GM13977 (cell line): ENCODE measurements at places on chromosomes 2 and 18.

DNA sequence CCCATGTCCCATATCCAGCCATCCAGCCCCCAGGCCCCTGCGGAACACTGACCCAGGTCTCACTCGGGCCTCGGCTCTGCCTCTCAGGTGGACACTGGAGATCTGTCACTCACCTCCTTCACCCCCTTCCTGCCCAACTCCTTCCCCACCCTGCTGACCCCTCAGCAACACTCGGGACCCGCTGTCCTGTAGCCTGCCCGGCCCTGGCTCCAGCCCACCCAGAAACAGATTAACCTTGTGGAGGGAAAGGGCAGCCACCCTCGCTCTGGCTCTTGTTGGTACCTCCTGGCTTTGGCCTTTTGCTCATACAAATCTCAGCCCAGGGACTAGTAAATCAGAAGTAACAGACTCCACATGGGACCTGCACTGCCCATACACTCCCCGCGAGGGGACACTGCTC lies 29.8 kb upstream of the PRLH start:
- DNase-seq, result no peak

GRCh38 chr18:11391661-11392060 lies 217.7 kb upstream of the SLC35G4 start:
- DNase-seq, result no peak

GRCh38 chr2:217691516-217691915 lies 311.3 kb downstream of the TNS1 start:
- no peak for DNase-seq

GRCh38 chr2:203347375-203347774 lies 19.2 kb downstream of the ABI2 start:
- no peak for DNase-seq

DNA sequence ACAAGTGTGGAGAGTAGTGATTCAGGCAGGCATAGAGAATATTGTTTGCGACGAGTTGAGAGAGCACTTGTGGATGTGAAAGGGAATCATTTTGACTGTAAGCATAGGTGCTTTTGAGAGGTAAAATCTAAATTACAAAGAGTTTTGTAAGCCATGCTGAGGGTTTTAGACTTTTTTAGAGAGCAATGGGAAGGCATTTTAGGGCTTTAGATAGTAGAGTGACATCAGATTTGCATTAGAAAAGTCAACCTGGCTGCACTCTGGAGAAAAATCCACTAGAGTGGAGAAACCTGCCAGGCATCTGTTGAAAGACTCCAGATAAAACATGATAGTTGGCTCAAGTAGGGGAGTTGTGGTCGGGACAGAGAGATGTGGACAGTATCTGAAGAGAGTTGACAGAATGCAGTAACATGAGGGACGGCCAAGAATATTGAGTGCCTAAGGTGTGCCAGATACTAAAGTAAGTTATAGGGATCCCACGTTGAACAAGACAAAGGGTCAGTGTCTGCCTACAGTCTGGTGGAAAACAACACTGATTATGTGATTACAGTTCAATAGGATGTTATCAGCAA lies 91.7 kb upstream of the MYO3B start:
- no peak for DNase-seq

- DNase-seq, result no peak
Measured at GRCh38 chr2:24452502-24452885, 38.6 kb upstream of the NCOA1 start.

DNA sequence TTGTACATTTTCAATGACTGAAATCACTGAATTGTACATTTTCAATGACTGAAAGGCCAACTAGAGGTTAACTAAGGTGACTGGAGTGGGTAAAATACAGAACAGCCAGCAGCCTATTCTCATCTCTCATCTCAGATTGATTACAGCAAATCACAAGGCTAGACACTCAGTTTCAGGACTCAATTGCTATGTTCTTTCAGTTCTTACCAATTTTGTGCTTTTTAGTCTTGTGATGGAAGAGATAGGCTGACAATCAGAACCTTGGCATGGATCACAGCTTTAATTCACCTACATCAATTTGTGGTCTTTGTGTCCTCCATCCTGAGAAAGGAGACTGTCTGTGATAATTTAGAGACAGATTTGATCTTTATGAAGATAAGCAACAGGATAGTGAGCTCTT lies 124.7 kb downstream of the GULP1 start:
- DNase-seq, result no peak

GRCh38 chr2:45908316-45909170 lies 257.1 kb downstream of the PRKCE start:
- DNase-seq, result no peak

DNA sequence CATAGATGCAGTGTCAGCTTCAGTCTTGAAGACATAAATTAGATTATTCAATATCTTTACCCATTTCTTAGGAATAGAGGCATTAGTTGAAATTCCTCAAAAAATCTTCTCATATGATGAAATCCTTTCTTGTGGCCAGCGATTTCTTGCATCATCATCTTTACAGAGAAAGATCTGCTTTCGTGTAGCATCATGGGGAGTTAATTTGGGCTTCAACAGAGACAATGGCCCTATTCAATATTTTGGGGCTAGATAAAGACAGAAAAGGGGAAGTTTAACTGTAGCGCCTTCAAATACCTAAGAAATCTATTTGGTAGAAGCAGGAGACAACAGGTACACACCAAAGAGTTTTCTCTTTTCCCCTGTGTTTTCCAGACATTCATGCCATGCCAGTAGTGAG lies 73.8 kb downstream of the TGFA start:
- DNase-seq, result no peak

- no peak for DNase-seq
Measured at GRCh38 chr18:79328887-79329286, 66.8 kb upstream of the NFATC1 start.

GRCh38 chr2:61582165-61582564 lies 44.0 kb upstream of the XPO1 start:
- DNase-seq, result no peak

DNA sequence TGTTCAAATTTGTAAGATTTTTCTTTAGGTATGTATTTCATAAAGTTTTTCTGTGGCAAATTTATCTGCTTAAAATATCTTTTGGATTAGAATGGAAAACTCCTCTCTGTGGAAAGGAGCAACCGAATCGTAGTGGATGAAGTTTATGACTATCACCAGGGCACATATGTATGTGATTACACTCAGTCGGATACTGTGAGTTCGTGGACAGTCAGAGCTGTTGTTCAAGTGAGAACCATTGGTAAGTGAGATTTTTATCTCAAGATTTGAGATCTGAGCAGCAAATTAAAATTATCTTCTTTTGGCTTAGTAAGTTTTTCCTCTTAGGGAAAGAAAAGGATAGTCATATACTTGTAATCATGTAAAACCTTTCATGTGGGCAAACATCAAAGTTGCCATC lies 14.2 kb downstream of the IL18RAP start:
- DNase-seq, result no peak

- DNase-seq, result no peak
Measured at GRCh38 chr2:173463846-173464245, 109.2 kb downstream of the CDCA7 start.

DNA sequence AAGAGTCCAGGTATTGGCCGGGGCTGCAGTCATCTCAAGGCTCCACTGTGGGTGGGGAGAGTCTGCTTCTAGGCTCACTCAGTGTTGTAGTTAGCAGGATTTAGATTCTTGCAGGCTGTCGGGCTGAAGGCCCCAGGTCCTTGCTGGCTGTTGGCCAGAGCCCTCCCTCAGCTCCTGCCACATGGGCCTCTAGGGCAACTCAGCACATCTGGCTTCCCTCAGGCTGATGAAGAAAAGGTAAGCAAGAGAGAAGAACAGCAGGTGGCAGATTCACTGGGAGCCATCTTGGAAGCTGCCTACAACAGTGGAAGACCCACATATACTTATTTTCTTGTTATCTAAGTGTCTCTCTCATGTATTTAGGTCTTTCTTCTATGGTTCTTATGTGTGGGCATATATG lies 4.3 kb downstream of the MRPS9 start:
- DNase-seq, result no peak

DNA sequence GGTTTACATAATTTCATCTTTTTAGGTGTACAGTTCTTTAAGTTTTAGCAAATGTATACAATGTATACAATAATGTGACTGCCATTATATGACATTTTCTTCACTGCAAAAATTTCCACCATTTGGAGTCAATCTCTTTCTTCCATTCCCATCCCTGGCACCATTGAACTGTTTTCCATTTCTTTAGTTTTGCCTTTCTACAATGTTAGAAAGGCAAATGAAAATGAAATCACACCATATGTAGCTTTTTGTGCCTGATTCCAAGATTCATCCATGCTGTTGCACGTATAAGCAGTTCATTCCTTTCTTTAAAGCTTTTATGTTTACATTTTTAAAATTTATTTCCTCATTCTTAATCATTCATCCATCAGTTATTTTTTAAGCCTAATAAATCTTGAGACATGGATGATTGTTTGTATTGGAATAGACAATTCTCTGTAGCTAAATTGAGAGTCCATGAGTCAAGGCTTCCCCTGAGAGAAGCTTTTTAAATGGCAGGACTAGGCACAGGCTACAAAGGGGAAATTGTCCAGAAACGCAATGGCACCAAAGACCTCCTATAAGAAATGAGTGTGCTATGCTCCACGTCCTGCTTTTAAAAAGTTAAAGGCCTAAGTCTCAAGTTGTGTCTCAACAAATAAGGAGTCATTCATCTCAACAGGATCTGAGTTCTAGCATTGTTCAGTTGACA lies 8.7 kb upstream of the COL5A2 start:
- no peak for DNase-seq

DNA sequence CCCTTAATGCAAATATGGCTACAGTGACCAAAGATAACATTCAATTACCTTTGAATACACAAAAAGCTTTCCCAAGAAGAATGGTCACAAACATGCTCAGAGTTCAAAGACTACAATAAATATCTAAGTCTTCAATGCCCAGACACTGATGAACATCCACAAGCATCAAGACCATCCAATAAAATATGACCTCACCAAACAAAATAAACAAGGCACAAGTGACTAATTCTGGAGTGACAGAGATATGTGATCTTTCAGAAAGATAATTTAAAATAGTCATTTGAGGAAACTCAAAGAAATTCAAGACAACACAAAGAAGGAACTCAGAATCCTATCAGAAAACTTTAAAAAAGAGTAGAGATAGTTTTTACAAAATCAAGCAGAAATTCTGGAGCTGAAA lies 40.6 kb upstream of the CAPN13 start:
- DNase-seq, result no peak
